ENCODE measurements at places on chromosomes 6 and 20. TPM values are rescaled to one million over a fixed set of nuclear protein-coding genes. Genes with fewer than 3 reads are reported as not detected.

OXT gene
- 3.7 TPM for total RNA-seq

GRCh38 chr6:88298066-88298845 lies 132.1 kb upstream of the CNR1 start:
- no peaks in the 10 kb centered on the region for H3K36me3 ChIP-seq
- no peak overlapping the region for H3K27ac ChIP-seq
- no peaks in the 10 kb centered on the region for H3K27me3 ChIP-seq
- H3K4me3 ChIP-seq = no peak overlapping the region

GRCh38 chr6:16800942-16801341 lies 39.7 kb upstream of the ATXN1 start:
- DNase-seq = no peak
- H3K4me1 ChIP-seq = peaks cover 3% of the 10 kb centered on the region
- no peak overlapping the region for H3K4me3 ChIP-seq
- H3K27me3 ChIP-seq = no peaks in the 10 kb centered on the region

- no peak overlapping the region for H3K4me3 ChIP-seq
- peaks cover 8% of the 10 kb centered on the region for H3K4me1 ChIP-seq
- no peaks in the 10 kb centered on the region for H3K27me3 ChIP-seq
Measured at GRCh38 chr6:81843302-81843701, 90.8 kb upstream of the TENT5A start.

- peaks cover 3% of the 10 kb centered on the region for H3K4me1 ChIP-seq
- no peaks in the 10 kb centered on the region for H3K27me3 ChIP-seq
- no peak for DNase-seq
- H3K4me3 ChIP-seq = no peak overlapping the region
- no peaks in the 10 kb centered on the region for H3K36me3 ChIP-seq
- H3K27ac ChIP-seq = no peak overlapping the region
Measured at GRCh38 chr20:51769976-51770615, 1.9 kb upstream of the ATP9A start.

GRCh38 chr6:100988391-100988984 lies 107.4 kb upstream of the ASCC3 start:
- no peak overlapping the region for H3K4me3 ChIP-seq
- H3K4me1 ChIP-seq = no peaks in the 10 kb centered on the region
- H3K27me3 ChIP-seq = no peaks in the 10 kb centered on the region
- no peak for DNase-seq
- H3K36me3 ChIP-seq = no peaks in the 10 kb centered on the region

Data from testis (tissue), 5 donors.